ENCODE measurements at places on chromosomes 5 and 9.
A peak's percentile ranks its signal among the peaks of the same experiment; 100 is the strongest.

- no peak for DNase-seq
Observed at GRCh38 chr9:115300874-115301273, 182.9 kb upstream of the TNC start.

DNA sequence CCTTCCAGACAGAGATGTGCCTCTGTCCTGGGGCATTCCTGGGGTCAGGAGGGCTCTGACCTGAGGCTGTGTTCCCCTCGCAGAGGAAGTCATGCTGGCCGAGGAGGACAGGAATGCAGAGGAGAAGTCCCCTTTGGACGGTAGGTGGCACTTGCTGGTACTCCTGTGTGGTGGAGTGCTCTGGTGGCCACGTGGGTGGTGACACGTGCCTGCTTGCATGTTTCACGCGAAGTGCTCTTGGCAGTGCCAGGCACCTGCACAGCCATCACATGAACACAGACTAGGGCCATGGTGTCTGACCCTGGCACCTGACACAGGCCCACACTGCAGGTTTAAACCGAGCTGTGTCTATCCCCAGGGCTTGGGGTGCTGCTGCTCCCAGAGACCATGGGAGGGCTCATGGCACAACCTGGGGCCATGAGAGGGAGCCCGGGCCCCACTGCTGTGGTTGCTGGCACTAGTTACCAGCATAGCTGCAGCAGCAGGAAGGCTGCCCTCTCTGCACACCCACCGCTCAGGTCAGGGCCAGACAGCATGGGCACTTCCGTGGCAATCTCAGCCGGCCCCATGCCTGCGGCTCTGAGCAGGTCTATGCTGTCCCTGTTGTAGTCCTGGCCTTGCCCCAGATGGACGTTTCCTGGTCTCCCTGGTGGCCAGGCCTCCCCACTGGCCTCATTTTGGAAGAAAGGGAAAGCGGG, 79.3 kb downstream of the CACNA1B start:
- no peak for DNase-seq

DNA sequence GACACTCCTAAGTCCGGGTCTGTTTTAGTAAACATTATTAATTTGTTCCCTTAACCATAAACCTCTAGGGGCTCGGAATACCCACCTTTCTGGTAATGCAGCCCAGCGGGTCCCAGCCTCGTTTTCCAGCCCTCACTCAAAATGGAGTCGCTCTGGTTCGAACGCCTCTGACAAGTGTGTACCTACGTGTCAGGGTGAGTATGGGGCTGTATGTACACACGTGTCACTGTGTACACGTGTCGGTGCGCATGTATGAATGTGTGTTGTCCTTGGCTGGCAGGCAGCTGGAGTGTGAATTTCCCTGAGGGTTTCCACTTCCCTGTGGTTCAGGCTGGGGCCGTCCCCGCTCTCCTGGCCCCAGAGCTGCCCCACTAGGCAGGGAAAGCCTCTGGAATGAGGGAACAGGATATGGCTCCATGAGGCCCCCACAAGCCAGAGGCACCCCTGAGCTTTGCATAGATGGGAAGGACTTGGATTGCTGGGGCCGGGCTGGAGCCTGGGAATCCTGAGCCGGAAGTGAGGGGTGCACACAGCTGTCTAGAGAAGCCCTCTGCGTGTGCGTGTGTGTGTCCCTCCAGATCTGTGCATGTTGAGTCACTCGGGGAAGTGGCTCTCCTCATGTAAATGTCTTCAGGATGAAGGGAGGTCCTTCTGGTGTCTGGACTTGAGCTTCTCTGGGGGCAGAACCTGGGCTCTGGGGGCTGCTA, 160.8 kb upstream of the IER5L start:
- DNase-seq = no peak

GRCh38 chr9:93824386-93825294, 130.5 kb downstream of the BARX1 start:
- DNase-seq = no peak

DNA sequence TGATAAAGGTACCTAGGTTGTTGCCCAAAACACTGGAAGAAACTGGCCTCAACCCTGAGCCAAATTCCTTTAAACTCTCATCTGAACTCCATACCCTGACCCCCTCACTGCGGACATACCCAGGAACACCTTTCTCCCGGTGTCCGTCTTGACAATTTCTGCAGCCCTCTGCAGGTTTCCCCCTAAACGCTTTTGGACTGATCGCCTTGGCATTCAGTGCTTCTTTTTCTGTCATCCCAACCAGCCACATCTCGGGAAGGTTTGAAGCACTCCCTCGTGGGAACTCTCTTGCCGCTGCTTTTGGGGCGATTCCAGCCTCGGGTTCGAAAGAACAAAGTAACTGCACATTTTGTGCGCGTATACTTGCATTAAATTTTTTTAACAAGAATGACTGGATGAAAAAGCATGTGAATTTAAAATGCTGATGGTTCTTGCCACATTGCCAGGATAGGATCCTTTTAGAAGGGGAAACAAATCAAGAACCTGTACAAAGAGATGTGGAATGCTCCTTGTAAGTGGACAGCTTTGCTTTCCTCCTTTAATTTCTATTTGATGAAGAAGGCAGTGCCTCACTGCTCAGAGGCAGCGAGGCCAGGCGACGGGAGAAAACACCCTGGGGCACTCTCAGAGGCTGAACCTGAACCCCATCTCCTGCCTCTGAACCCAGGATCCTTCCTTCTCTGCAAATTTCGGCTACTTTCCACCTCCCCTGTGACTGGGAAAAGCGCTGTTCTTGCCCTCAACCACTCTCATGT, 615 bp downstream of the PSMD5 start:
- peak; percentile 20 for DNase-seq

- DNase-seq = no peak
Observed at GRCh38 chr5:177569894-177570293, 15.5 kb upstream of the FAM193B start.

DNA sequence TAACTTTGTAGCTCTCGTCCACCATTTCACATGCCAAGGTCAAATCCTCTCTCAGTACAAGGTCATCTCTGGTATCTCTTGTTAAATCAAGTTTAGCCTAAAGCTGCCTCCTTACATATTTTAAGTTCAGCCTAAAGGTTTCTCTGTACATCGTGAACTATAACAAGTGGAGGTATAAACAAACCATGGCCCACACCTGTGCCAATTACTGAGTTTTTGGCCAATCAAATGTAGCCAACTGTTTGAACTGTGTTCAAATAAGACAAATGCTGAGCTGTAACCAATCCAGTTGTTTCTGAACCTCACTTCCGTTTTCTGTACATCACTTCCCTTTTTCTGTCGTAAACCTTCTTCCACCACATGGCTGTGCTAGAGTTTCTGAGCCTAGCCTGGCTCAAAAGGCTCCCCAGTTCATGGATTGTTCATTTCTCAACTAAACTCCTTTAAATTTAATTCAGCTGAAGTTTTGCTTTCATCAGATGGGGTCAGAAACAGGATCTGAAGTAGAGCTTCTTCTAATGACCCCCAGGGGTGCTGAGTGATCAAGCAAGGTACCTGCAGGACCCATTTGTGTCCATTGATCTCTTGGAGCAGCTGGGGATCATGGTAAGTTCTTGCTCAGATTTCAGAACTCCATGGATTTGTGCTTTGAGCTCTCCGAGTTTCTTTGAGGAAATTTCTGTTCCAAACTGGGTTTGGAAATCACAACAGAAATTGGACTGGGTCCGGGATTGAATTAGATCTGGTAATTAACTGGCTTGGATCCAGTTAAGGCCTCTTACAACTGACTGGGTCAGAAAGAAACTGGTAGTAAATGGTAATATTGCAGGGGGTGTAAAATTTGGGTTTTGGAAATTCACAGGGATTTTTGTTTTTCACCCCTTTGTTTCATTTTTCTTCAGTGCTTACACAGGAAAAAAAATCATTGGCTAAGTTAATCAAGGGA, 11.0 kb upstream of the NANS start:
- peak; percentile 5 for DNase-seq

DNA sequence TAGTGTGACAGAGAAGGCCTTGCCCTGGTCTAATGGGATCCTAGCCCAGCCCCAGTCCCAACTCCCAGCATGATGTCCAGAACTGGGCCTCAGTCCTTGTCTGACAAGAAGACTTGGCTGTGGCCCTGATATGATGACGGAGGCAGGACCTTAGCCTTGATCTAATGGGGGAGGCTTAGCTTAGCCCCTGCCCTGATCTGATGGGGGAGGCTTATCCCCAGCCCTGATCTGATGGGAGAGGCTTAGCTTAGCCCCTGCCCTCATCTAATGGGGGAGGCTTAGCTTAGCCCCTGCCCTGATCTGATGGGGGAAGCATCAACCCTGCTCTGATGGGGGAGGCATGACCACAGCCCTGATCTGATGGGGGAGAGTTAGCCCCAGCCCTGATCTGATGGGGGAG, 3.7 kb downstream of the PKN3 start:
- no peak for DNase-seq

DNA sequence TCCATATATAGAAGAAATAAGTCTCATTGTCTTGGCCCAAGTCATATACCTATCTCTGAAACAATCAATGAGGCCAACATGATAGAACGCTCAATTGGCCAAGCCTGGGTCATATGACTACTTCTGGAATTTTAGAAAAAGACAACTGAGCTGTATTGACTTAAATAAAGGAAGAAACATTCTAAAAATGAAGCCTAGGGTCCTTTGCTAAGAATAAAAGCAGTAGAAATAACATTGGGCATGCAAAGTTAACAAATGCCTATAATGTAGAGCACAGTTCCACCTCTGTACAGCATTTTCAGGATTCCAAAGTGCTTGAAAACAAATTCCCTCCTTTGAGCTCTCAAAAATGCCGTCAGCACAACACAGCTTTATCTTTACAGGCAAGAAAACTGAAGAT, 391.8 kb downstream of the PRELID2 start:
- DNase-seq = no peak

DNA sequence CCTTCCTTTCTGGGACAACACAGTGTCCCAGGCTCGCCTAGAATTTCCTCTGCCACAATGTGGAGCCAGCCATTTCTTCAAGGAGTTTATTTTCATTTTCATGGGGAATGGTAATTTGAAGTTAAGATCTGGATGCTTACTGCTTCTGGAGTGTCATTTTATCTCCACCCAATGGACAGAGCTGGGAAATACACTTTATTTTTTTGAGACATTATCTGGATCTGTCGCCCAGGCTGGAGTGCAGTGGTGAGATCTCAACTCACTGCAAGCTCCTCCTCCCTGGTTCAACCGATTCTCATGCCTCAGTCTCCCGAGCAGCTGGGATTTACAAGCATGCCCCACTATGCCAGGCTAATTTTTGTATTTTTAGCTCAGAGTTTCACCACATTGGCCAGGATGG, 12.7 kb upstream of the THG1L start:
- DNase-seq = peak; percentile 66

DNA sequence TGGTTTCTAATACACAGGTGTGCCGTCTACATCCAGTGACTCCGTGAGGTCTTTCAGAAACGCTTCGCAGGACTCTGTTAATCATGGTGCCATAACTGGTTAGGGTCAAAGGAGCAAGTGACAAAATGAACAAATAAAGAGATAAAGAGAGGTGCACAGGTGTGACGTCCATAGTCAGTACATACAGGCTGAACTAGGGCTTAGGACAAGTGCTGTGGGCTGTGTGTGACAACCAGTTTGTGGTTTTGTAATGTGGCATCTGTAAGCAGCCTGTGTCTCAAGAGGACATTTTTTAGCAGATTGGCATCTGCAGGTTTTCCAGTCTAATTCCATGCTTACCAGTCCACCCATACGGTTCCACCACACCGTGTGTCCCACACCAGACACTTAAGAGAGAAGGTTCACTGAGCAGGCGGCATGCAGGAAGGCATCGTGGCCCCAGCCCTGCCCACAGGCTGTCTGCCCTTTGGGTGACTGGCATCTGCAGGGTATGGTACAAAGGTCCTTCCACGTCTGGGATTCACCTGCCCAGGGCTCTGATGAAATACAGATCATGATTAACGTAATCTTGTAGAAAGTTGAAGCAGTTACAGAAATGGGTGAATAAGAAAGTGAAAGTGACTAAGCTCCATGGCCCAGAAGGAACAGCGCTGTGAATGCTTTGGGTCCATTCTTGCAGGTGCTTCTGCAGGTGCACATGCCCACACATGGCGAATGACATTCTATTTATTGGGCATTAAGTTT, 26.9 kb downstream of the SRD5A1 start:
- no peak for DNase-seq

DNA sequence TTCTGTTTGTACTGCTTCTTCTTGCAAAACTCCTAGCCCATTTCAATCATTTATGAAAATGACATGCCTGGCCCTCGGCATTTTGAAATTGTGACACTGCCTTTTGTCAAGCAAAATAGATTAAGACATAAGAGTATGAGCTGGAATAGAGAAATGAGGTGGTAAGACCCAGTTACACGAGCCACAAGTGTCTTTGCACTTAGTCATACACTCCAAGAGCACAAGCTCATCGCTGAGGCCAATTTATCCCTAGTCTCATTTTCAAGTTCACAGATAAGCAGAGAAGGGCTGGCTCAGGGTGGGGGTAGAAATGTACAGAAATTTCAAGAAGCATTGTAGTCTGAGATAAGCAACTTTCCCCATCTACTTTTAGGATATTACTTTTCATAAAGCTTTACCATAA, 40.6 kb upstream of the MAP1B start:
- DNase-seq = no peak

- no peak for DNase-seq
Observed at GRCh38 chr9:14258660-14259239, 55.2 kb downstream of the NFIB start.

DNA sequence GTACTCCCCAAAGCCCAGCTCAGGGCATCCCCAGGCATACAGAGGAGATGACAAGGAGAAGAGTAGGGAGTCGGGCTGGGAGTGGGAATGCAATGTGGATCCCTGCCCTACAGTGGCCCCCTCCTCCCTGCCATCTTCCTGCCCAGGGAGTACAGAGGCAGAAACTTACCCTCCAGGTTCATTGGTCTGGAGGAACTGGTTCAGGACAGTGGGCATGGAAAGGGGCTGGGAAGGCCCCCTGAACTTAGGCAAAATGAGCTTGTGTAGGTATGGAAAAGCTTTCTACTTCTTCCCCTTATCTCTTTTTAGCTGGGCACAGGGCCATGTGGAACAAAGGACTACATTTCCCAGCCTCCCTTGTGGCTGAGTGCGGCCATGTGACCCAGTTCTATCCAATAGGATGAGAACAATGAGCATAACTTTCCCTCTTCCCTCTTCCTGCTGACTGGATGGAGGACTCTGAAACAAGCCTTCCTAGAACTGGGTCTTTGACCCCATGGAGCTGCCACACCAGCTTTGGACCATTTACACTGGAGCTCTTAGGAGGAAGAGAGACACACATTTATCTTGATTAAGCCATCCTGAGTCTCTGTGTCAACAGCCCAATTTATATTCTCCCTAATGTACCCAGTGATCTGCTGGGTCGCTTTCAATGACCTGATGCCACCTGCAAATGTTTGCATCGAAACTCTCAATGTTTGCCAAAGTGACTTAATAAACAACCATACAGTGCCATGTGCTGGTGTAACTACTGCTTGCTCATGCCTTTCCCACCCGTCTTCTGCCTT, 25.0 kb upstream of the HMCN2 start:
- DNase-seq = peak; percentile 19

GRCh38 chr5:143177263-143177983, 226.1 kb downstream of the NR3C1 start:
- DNase-seq = no peak

GRCh38 chr5:177366528-177367322, 9.0 kb downstream of the RGS14 start:
- DNase-seq = no peak

Data from CD4-positive, alpha-beta T cell (primary cell).